ENCODE measurements at places on chromosomes 2 and 18.

- DNase-seq, result peak; percentile 62
These were observed 151.7 kb upstream of the ITGA4 start for GRCh38 chr2:181305301-181306123.

GRCh38 chr18:26765498-26765897 lies 100.0 kb downstream of the AQP4 start:
- no peak for DNase-seq

DNA sequence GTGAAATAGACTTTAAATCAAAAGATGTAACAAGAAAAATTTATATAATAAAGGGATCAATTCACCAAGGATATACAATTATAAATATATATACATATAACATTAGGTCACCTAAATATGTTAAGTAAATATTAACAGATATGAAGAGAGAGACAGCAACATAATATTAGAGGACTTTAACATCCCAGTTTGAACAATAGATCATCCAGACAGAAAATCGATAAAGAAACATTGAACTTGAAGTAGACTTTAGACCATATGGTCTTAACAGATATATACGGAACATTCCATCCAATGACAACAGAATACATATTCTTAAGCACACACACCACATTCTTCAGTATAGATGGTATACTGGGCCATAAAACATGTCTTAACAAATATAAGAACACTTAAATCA lies 649.6 kb upstream of the SETBP1 start:
- DNase-seq, result no peak

DNA sequence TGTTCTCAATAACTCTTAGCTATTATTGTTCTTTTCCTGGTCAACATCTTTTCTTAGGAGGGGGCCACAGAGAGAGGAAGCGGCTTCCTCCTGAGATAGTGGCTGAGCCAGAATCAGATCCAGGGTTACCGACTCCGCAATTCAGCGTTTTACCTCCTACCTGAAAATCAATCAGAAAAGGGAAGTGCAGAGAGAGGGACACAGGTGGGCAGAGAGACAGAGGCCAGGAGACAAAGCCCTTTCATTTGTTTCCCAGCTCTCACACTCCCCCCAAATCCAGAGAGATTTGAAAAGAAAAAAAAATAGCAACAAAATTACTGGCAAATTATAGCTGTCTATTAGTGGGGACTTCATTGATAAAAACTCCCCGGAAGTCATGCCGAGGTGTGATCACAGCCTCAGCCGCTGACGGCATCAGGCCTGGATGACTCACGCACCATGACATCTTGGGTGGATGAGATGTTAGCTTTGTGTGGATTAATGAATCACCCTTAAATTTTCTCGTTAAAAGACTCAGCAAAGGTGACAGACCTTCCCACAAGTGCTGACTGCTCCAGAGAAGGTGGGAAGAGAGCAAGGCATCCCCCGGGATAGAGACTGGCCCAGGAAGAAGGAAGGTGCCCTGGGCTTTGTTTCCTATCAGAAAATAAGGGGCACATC lies 120.7 kb downstream of the LOXHD1 start:
- DNase-seq, result no peak

DNA sequence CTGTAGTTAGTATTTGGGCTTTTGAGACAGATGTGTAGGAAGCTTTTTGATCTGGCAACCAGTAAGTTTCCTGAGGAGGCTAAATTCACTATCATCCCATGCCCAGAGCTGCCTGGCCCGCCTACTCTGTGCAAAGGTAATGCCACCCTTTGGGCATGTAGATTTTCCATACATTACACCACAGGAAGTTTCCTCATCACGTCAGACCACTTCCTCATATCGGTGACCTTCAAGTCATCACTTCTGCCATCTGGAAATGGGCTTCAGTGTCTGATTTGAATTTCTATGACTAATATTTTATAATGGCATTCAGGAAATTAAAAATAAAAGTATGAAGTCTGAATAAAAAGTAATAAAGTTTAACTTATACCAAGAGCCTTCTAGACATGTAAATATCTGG lies 825.4 kb downstream of the DCDC2C start:
- no peak for DNase-seq

- no peak for DNase-seq
These were observed 463 bp downstream of the SMC6 start for GRCh38 chr2:17752892-17753802.

DNA sequence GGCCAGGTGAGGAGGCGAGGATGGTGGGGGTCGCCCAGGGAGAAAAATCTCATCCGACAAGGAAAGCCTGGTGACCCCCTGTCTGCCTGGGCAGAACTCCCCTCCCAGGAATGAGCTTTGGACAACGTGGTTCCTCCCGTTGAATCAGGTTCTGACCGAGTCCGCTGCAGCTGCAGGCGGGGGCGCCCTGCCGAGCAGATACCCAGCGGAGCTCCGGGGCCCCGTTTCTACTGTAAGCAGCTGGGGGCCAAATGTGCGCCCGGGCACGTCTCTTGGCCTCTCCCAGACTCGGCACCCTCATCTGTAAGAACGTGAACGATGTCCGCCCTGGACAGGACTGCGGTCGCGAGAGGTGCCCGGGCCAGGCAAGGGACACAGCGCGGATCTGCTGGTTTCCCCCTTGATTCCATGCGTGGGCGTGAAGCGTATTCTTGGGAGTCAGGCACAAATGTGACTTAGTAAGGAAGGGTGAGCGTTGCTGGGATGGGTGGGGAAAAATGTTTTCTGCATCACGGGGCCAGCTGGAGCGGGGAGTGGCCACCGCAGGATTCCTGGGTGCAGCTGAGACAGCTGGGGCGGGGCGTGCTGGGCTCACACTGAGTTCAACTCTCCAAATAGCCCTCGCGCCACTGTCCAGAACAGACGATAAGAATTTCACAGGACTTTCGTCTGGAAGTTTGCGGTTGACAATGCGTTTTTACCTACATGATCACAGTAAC lies 20.2 kb upstream of the TUBB6 start:
- peak; percentile 7 for DNase-seq

GRCh38 chr2:164711766-164712138 lies 90.5 kb upstream of the GRB14 start:
- DNase-seq, result no peak

DNA sequence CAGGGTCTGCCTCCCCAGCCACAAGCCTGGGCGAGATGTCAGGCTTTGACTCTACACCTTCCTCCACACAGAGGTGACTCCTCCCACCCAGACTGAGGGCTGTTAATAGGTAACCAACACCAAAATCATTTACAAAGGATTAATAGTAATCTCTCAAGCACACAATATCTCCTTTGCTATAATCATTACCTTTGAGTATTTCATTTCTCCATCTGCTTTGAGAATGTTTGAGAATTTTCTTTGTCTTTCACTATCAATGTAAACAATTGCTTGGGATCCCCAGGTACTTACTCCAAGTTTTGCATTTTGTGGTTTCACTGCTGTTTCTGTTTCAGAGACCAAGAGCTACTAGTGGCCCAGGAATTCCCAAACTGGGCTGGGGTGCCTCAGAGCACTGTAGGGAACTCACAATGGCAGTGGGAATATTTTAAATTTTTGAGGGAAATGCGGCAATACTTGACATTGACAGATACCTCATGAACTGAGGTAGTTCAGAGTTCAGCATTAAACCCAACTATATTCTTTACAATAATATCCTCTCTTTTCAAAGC lies 166.4 kb upstream of the MGAT5 start:
- no peak for DNase-seq

DNA sequence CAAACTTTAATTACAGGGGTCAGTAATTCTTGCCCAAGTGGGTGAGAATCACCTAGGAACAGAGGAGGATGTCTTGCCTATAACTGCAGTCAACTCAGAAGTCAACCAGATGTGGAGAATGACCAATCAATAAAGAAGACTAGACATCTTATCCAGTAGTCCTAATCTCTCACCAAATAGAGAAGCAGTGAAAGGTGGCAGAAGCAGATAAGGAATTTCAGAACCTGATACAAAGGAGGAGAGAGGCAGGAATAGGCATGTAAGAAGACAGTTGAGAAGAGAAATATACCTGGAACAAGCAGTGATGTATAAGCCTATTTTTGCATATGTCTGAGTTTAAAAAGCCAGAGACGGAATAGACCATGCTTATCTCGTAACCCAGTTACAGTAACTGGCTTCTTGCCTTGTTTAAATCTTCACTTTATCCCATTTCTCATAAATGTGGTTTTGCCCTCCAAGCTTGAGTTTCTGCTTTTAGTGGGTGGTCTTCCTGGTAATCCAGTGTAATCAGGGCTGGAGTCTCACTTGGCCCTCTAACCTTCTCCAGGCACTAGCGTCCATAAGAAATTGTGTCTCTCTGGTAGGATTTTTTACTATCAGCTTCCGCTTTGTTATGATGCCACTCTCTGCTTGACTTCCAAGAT lies 401.0 kb downstream of the SUCLG1 start:
- DNase-seq, result no peak

GRCh38 chr2:16114836-16115235 lies 174.5 kb downstream of the MYCN start:
- DNase-seq, result no peak

DNA sequence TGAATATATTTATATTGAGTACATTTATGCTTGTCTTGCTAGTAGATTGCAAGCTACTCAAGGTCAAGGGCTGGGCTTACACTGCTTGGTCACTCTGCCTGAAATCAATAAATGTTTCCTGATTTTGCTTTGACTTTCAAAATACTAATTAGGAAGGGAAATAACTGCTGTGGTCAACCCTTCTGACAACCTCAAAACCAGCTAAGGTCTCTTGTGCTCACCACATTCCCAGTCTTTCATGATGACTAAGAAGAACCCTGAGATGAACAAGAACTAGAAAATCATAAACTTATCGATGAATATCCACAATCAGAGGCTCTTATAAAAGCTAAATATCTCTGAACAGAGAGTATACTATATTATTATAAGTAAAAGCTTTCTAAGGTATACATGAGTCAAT lies 33.3 kb downstream of the ABCB11 start:
- no peak for DNase-seq

- DNase-seq, result peak; percentile 53
These were observed 36.0 kb downstream of the RMC1 start for GRCh38 chr18:23539296-23539695.

DNA sequence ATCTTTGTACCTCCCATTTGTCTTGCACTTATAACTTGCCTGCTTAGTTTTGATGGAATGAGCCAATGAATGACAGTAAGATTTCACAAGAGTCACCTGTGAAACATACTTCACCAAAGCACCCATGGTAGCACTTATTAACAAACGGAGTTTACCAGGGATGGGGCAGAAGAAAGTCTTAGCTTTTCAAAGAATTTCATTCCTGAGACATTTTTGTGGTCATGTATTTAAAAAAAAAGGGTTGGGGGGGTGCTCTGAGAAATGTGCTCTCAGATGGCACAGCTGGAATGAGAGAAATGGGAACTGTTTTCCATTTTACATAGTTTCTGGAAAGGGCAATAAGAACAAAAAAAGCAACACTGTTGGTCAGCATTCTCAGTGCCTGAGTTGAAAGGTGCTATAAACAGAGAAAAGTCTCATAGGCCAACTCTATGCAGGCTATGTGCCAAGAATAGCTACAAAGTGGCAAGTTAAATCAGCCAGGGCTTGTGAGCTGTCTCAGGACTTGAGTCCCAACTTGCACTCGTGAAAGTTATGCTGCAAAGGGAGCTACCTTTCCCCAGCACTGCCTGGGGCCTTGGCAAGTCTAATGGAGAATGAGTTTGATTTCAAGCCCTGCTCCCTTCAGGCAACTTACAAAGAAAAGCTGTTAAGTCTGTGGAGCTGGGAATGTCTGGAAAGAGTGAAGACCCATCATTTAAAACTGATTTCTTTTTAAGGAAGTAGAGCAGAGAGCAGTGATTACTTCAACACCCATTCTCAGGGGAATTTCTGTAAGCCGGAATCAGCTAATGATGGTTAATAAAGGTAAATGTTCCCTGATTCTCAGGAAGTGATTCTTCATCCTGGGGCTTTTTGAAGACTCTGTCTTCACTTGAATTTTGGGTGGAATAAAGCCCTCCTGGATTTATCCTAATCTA lies 170.6 kb downstream of the SLC8A1 start:
- DNase-seq, result no peak

GRCh38 chr2:80238692-80239469 lies 65.7 kb downstream of the LRRTM1 start:
- peak; percentile 9 for DNase-seq

DNA sequence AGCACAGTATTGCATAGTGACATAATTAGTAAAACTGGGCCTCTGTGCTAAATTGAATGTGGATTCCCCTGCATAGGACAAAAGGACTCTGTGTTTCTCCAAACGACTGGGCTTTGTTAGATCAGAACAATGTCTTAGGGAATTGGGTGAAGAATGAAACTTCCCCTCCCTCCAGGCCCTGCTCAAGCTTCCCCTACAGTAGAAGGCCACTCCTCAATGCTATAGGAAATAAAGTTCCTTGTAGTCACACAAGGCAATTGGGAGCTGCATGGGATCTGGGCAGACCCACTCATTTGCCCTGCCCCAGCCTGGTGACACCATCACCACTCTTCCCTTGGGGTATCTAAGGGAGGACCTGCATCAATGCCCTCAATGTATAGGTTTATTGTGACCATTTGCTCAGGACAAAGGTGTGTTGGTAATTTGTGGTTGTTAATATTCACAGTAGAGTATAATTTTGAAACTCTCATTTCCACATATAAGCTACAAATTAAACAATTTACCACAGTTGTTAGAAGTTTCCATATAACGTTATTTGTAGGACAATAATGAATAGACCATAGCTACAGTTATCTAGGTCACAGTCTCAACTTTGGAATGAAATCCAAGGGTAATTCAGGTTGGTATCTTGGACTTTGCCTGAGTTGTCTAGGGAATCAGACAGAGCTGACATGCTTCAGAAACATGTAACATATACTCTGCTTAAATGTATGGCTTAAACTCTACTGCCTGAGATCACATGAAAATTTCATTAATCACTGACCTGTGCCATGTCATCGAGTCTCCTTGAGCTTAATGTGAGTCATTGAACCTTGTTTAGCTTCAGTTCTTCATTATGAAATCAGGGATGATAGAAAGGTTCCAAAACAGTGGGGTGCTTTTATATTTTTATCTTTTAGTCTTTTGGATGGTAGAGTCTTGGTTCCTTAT lies 64.8 kb upstream of the DARS1 start:
- peak; percentile 25 for DNase-seq

- DNase-seq, result no peak
These were observed 140.0 kb upstream of the SERTAD2 start for GRCh38 chr2:64793701-64794100.

DNA sequence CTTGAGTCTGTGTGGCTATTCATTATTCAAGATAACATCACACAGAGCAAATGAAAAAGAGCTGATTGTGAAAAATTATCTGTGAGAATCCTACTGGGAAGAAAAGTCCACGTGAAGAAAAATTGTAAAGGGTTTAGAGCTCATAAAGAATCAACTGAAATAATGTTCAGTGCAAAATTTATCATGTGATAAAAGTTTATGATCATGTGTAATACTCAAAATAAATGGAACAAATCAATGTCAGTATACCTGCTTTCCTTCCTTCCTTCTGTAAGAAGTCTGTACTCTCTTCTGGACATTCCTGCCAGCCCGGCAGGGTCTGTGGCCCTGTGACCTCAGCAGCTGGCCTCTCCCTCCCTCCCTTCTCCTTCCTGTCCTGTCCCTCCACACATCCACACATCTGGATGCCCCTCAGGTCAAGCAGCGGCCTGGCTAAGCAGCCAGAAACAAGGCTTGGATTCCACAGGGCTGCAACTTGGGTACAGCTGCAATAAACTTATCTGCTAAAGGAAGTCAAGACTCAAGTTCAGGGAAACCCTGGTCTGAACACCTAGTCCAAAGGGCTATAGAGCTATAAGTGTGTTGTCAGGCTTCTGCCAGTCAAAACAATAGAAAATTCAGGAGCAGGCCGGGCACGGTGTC lies 172.1 kb downstream of the MREG start:
- no peak for DNase-seq

GRCh38 chr2:138964418-138964817 lies 184.2 kb upstream of the NXPH2 start:
- no peak for DNase-seq

All from inflammatory macrophage (primary cell).